ENCODE measurements at places on chromosomes 13 and 19.

DNA sequence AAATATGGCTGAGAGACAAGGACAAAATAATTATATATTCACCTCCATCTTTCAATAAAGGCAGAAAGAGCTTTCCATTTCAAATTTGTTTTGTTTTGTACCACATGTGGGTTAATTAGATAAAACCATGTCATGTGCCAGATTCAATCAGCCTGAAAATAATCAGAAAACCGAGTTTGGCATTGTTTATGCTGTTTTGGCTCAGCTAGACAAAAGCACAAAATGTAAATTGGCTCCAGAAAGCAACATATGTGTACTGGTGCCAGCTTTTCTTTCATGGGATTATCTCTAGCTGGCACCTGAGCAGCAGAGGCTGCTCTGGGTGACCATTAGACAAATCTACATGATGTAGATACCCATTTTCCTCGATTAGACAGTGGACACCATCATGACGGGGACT lies 9.2 kb upstream of the DNAJC15 start:
- no peak for DNase-seq

- DNase-seq = peak; percentile 67
Measured at GRCh38 chr19:48319647-48320541, 5.5 kb upstream of the EMP3 start.

GRCh38 chr19:37251308-37252229 lies 33.6 kb downstream of the ZNF383 start:
- peak; percentile 90 for DNase-seq

GRCh38 chr19:16206637-16207036 lies 8.9 kb downstream of the AP1M1 start:
- no peak for DNase-seq

- DNase-seq = no peak
Measured at GRCh38 chr13:107573184-107573583, 642.2 kb downstream of the LIG4 start.
